ENCODE measurements at places on chromosomes 16 and 17.

GRCh38 chr16:60478810-60479209 lies 1557.4 kb downstream of the CDH8 start:
- no peak for DNase-seq

- no peak for DNase-seq
These were observed 2.7 kb upstream of the SPPL2C start for GRCh38 chr17:45841883-45842525.

GRCh38 chr16:86569701-86570447 lies 3.2 kb downstream of the FOXC2 start:
- DNase-seq = no peak

- DNase-seq = no peak
These were observed 7.4 kb downstream of the LRRC75A start for GRCh38 chr17:16484445-16485175.

- DNase-seq = no peak
These were observed 59.4 kb upstream of the HS3ST2 start for GRCh38 chr16:22754577-22754976.

DNA sequence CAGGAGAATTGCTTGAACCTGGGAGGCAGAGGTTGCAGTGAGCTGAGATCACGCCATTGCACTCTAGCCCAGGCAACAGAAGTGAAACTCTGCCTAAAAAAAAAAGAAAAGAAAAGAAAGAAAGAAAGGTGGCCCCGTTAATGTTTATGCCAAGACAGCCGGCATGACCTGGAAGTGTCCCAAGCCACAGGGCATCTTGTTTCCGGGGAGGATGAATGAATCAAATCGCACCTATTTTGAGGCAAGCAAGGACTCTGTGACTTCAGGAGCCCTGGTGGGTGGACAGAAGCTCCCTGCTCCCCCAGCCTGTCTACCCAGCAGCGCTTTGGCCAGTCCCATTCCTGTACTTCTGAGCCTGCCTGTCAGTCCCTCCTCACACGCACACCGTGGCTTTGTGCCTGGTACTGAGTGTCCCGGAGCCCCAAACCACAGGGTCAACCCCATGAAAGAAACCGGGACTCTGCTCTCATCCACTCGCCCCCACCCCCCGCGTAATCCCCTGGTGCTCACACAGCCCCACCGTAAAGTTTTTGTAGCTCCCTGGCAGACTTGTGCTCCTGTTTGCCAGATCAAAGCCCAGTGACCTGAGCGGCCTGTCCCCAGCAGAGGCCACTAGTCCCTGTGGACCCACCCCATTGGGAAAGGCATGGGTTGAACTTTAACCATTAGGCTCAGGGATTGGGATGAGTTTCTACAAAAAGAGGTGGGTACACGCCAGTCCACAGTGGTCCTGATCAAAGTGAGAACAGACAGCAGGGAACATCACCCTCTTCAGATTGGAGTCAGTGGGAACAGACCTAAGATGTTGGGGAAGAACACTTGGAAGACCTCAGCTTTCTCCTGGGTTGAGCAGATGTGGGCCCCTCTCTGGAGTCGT lies 19.3 kb downstream of the CD2BP2 start:
- no peak for DNase-seq

GRCh38 chr16:26139091-26139490 lies 447.3 kb downstream of the HS3ST4 start:
- DNase-seq = no peak

GRCh38 chr16:31489298-31489564 lies 6.3 kb downstream of the SLC5A2 start:
- no peak for DNase-seq

- no peak for DNase-seq
These were observed 17.8 kb upstream of the OSGIN1 start for GRCh38 chr16:83935005-83935857.

DNA sequence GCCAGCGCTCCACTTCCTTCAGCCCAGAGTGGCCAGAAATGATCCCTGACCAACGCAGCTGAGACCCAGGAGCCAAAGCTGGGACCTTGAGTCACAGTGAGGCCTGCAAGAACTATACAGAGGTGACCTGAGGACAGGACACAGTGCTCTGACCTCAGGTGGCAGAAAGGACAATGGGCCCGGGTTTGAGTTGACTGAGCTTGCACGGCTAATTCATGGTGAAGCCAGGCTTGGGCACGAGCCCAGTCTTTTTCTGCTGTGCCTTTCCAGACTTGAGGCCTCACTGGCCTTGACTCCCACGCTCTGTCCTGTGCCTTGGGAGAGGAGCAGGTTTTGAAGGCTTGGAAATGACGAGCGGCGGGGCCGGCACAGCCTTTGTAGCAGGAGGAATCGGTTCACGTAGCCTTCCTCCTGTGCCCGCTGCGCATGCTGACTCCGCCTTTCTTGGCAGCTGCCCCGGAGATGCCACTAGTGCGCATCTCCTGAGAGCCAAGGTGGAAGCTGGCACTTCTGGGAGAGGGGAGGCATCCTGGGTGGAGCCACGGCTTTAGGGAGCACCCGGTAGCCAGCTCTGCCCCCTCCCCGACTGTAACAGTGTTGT lies 34.9 kb downstream of the NDEL1 start:
- DNase-seq = no peak

GRCh38 chr17:41540921-41541625 lies 13.0 kb upstream of the KRT19 start:
- no peak for DNase-seq

DNA sequence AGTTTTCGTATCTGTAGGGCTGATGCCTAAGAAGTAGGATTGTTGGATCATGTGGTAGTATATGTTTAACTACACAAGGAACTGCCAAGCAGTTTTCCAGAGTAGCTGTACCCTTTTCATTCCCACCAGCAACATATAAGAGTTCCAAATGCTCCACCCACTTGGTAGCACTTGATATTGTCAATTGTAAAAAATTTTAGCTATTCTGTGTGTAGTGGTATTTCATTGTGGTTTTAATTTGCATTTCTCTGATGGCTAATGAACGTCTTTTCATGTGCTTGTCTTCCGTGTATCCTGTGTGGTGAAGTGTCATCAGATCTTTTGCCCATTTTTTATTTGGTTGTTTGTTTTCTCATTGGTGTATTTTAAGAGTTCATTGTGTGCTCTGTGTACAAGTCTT lies 69.7 kb downstream of the TANC2 start:
- no peak for DNase-seq

DNA sequence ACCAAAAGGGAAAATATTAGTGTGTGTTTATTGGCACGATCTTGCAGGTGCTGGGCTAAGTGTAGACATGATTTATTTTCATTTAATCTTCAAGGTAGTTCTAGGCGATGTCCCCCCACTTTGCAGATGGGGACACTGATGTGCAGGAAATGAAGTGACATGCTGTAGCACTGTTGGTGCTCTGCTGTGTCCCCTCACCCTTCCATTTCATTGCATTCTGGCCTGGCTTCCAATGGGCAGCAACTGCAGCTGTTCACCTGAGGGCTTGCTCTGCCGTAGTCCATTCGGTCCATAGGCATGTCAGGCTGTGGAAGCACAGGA lies 123.9 kb downstream of the PRKCB start:
- DNase-seq = no peak

GRCh38 chr17:68461589-68461988 lies 4.3 kb upstream of the WIPI1 start:
- DNase-seq = no peak

DNA sequence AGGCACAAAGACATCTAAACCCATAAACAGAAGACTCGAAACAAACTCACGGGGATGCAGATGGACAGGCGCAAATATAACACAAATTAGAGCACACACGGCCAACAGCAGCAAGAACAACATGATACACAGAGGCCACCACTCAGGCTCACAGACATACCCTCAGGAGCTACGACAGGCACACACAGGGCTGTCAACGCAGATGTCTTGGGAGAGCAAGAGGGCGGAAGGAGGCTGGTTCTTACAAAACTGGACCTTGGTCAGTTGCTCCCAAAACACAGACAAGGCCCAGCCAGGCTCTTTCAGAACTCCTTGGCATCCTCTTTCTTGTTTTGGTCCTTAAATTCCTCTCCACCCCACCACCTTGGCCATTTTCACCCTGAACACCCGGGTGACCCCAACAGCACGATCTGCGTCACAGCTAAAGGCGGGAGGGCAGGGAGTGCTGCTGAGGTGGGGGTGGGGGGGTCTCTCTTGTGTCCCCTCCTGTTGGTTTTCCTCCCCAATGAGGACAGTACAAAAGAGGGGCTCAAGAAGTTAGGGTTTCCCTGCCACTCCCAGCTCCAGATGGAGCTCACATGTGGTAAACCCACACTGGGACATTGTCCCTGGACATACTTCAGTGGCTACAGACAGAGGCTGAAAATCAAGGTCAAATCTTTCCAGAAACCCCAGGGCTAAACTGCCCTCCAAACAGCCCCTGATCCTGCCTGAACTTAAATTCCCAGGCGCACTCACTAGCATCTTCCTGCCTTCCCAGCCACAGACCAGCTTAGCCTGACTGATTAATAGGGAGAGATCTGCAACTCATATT lies 221.3 kb downstream of the C16orf78 start:
- DNase-seq = no peak

DNA sequence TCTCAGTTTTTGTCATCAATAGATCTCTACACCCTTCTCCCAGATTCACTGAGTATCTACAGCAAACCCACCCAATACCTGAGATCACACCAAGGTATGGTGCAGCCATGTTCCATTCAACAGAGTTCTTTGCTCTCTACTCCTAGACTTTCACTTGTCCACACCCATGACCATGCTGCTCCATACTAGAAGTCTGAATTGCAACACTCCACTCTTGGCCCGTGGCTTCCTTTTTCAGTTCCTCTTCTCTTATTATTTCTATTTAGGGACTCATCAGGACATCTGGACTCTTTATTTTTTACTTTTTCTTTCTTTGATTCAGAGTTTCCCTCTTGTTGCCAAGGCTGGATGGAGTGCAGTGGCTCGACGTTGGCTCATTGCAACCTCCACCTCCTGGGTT lies 37.1 kb downstream of the YWHAE start:
- no peak for DNase-seq

GRCh38 chr16:83137894-83138293 lies 511.1 kb downstream of the CDH13 start:
- no peak for DNase-seq

- DNase-seq = no peak
These were observed 150.2 kb downstream of the ZFHX3 start for GRCh38 chr16:72897707-72898106.

GRCh38 chr17:44033861-44034408 lies 19.2 kb upstream of the TMEM101 start:
- no peak for DNase-seq

GRCh38 chr17:78130090-78130436 lies 508 bp upstream of the TMC8 start:
- DNase-seq = no peak

All from fibroblast of the conjunctiva (primary cell).